ENCODE measurements at places on chromosomes 2 and 18.

- no peak for DNase-seq
These were observed 354.8 kb downstream of the INSIG2 start for GRCh38 chr2:118442996-118443553.

DNA sequence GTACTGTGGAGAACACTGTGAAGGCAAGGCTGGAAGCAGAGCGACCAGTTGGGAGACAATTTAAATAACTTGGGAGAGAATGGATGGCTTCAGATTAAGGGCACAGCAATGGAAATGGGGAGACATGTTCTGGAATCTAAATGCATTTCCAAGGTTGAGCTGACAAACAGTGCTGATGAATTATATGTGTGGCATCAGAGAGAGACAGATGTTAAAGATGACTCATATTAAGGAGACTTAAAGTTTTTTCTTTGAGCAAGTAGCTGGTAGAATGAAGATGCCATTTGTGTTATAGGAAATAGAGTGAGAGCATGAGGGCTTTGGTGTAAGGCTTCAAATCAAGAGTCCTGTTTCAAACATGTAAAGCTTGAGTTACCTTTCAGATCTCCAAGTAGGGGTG lies 441.8 kb downstream of the SETBP1 start:
- no peak for DNase-seq

GRCh38 chr2:85713836-85714235 lies 19.7 kb downstream of the GNLY start:
- DNase-seq, result no peak

DNA sequence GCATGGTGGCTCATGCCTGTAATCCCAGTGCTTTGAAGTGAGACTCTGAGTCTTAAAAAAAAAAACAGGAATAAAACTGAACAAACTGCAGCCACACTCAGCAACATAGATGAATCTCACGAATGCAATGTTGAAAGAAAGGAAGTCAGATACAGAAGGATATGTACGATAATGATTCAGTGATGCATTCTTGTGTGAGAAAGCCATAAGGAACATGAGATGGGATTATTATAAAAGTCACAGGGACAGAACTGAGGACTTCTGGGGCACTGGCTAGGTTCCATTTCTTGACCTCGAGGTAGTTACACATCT lies 56.9 kb upstream of the SMAD2 start:
- no peak for DNase-seq

DNA sequence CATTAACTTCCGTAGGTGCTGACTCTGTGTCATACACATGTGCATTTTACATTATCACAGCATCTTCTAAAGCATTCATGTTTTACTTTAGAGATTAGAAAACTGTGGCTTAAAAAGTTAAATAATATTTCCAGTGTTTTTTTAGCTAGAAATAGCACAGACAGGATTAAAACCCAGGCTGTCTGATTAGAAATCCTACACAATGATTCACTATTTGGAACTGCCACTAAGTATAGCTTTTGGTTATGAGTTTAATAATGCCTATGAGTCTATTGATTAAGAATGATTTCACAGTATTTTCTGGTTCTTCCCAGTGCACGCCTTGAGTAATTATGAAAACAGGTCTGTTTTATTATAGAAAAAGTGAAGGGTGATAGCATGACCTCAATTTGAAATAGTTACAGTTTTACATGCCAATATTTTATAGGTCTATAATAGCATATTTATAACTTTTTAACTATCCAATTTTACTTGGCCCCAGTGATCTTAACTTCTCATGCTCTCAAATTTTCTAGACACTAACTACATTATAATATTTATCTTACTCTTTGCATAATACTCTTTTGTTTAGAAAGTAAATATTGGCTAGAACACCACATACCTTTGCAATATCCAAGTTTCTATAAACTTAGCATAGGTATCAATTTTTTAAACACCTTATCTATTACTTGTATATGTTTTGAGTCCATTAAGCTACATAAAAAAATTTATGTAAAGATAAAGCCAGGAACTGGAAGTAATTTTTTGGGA lies 313.2 kb downstream of the RND3 start:
- no peak for DNase-seq

DNA sequence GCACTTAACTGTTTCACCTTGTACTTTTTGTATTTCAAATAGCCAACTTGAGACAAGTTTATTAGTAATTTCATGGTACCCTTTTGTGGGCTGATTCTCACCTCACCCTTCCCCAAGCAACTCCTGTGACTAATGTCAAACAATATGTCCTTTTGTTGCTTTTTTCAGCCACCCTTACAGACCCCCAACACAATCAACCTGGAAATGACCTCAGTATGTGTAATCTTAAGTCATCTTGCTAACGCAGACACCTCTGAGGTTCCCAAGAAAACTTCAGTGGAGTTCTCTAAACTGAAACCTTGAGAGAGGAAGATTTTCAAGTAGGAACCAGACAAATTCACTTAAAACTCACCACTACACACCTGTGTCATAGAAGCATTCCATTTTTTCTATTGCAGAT lies 69.5 kb downstream of the KYNU start:
- no peak for DNase-seq
